Femur (tissue), 1 donor: ENCODE measurements at places on chromosomes 11 and 22.

- no peak for DNase-seq
Measured at GRCh38 chr22:16965083-16965482, 42.9 kb downstream of the GAB4 start.

- no peak for DNase-seq
Measured at GRCh38 chr11:128532572-128533091, 54.7 kb downstream of the ETS1 start.

DNA sequence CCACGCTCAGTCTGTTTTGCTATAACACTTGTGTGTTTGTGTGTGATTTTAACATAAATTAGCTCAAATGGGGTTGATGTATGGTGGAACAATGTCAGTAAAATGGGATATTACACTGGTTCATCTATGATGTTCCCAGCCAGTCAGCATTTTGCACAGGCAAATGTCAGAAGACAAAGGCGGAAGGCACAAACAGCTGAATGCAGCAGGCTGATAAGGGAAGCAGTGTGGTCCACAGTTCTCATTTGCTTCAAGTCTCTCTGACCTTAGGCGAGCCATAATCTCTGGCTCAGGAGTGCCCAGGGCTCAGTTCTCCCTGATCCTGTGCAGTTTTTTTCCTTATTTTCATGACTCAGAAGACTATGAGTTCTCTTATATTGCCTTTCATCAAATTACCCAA, 102.7 kb downstream of the FAR1 start:
- DNase-seq, result no peak

DNA sequence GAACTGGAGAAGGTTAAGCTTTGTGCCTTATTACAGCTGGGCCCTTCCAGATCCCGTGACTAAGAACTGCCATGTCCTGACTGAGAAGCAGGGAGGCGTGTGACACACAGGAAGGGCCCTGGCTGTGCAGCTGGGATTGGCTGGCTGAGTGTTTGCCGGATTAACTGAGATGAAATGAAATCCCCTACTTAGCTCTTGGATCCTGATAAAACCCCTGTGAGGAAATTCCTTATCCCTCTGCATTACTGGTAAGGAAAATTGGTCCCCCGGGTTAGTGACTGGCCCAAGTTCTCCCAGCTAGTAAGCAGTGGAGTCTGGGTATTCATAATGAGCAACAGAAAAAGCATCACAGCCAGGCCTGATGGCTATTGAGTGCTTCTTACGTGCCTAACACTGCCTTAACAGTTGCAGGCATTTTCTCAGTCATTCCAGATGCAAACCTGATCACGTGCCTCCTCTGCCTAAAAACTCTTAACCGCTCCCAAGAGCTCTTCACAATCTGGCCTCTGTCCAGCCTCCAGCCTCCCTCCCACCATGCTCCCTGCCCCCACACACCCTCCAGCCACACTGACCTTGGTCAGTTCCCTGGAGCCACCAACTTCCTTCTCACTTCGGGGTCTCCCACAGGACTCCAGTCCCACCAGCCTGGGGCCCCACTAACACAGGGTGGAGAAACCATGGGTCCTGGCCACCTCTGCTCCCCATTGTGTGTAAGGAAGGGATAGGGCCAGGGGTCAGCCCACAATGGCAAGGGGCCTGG, 37.8 kb downstream of the ARRB1 start:
- DNase-seq, result peak; percentile 57

DNA sequence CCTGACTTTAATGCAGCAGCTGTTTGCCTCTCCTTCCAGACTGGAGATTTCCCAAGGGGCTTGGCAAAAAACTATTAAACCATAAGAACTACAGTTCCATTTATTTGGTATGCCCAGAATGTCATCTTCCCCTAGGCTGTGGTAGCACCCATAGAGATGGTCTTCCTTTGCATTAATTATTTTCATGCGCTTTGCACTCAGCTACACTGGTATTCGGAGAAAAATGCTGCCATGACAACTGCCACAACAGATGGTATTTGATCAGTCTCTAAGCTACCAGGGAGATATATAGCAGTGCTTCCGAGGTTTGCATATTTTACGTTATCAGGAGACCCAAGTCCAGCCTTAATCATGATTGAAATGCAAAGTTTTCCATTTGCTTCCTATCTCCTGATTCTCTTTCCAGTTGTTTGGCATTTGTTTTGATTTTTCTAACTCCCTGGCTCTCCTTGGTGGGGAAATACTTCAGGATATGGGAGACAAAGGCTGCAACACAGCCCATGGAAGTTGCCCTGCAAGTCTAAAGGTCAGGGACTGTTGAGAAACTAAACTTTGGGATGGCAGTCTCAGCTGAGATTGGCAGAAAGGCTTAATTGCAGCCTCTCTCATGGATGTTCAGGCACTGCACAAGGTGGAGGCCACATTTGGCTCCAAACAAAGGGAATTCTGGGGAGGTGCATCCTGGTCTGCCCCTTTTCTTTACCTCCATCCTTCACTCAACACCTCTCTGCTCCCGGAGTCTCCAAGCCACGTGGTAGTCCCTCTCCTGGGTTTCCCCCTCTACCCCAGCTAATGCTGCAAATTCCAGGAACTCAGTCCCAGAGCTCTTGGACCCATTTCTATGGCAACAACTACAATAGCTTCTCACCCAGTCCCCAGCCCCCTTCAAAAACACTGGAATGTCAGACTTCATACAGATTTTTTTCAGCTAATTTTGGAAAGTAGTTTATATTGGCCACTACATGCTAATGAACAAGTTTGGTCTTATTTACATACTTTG, 151.8 kb downstream of the NAV2 start:
- no peak for DNase-seq

- DNase-seq, result no peak
Measured at GRCh38 chr11:19929655-19930054, 217.0 kb downstream of the NAV2 start.

GRCh38 chr22:40041366-40042137, 46.8 kb downstream of the FAM83F start:
- DNase-seq, result no peak

DNA sequence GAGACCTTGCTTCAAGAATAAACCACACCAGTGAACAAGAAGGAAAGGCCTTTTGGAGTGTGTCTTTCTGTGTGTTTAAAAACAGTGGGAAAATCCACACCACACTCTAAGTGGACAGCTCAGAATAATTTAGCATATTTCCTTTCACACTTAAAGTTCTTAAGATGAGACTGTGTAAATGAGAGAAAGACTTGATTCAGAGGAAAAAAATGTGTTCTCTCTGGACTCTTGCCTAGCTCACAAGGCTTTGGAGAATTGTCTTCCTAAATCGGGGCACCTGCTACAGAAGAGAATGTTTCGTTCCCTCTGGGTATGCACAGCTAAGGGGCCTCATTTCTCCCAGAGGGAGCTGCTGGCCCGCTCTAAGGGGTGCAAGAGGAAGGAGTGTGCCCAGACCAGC, 28.4 kb upstream of the CRTAM start:
- no peak for DNase-seq

DNA sequence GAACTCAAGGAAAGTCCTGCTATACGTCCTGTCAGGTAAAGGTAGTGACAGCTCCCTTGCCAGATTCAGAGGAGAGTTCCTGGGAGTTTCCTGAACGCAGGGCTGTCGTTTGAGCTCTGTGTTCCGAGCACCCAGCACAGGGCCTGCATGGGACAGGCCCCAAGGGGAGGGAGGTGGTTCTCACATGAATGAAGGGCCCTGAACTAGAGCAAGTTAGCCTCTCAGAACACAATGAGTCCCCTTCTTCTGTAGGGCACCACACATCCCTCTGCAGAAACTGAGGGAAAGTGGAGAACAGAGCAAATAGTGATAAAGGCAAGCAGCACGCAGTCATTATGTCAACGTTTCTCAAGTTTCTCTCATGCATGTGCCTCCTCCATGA, 35.3 kb downstream of the NEU3 start:
- DNase-seq, result no peak

DNA sequence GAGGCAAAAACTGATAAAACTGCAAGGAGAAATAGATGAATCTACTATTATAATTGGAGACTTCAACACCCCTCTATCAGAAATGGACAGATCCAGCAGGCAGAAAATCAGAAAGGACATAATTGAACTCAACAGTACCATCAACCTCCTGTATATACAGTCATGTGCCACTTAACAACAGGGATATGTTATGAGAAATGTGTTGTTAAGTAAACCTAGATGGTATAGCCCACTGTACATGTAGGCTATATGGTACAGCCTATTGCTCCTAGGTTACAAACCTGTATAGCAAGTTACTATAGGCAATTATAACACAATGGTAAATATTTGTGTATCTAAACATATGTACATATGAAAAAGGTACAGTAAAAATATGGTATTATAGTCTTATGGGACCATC, 66.8 kb upstream of the PHF21A start:
- no peak for DNase-seq

DNA sequence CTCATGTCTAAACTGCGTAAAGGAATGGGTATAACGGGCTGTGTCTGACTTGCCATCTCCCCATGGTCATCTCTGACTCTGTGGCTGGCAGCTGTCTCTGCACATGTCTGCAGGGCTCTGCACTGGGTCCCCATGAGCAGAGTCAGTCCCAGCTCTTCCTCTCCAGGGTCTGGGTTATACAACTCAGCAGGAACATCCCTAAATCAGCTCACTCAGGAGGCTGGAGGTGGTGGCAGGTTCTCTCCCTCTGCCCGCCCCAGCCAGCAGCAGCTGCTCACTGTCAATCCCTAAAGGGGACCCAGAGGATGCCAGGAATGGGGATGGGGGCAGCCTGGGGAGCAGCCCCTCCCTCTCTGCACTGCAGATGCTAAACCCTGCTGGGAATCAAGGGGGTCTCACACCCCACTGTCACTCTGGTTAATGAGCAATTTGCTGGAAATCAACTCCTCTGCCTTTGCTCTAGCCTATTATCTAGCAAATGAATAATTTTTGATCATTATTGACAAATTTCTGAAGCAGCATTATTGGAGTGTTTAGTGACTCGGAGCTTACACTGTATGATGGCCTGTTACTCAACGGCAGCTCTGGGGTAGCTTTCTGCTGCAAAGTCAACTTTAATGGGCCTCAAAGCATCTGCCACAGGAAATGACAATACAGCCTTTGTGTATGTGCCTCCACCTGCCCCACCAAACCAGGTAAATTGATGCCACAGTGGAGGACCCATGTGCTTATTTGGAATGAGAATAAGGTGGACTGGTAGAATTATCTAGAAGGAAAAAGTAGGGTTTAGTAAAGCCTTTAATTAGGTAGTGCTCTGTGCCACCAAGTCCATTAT, 55.7 kb upstream of the SHANK2 start:
- peak; percentile 7 for DNase-seq

GRCh38 chr11:4921796-4922195, 2.3 kb downstream of the OR51G1 start:
- DNase-seq, result no peak

GRCh38 chr22:49394116-49394785, 433.4 kb downstream of the BRD1 start:
- DNase-seq, result no peak

GRCh38 chr11:99464985-99465384, 444.2 kb downstream of the CNTN5 start:
- DNase-seq, result no peak

- DNase-seq, result no peak
Measured at GRCh38 chr11:44901120-44901633, 49.5 kb downstream of the TP53I11 start.

DNA sequence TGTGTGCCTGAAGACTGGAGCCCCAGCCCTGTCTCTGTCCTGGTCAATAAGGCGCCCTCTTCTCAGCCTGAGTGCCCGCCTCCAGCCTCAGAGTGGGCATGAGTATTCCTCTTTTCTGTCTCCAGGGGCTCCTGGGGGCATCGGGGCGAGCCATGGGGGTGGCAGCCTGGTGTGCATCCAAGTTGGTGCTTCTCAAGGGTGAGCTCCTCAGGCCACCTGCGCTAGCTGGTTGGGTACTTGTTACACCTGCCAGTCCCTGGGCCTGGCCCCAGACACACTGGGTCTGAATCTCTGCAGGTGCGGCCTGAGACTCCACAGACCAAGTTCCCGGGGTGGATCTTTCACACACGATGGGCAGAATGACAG, 168.6 kb upstream of the B3GAT1 start:
- DNase-seq, result no peak

DNA sequence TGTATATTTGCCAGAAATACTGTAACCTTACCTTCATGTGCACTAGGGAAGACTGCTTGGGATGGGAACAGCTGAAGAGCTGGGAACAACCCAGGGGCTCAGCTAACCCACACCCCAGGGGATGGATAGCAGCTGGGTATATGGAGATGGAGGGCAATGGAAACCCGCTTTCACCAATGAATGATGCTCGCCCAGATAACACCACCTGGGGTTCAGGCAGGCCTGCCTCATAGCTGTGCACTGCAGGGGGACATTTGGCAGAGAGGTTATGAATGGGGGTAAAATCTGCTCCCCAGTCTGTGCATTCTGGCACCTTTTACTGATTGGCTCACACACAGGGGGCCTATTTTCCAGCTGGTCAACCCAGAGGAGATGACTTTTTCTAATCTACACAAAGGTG, 170.7 kb downstream of the CHST1 start:
- DNase-seq, result no peak

- no peak for DNase-seq
Measured at GRCh38 chr11:120403966-120404365, 67.8 kb downstream of the ARHGEF12 start.

GRCh38 chr22:37088750-37089408, 20.6 kb downstream of the TMPRSS6 start:
- DNase-seq, result no peak

- no peak for DNase-seq
Measured at GRCh38 chr11:74412321-74412720, 14.1 kb upstream of the PGM2L1 start.

- DNase-seq, result peak; percentile 7
Measured at GRCh38 chr11:70466154-70466553, 67.8 kb downstream of the CTTN start.

DNA sequence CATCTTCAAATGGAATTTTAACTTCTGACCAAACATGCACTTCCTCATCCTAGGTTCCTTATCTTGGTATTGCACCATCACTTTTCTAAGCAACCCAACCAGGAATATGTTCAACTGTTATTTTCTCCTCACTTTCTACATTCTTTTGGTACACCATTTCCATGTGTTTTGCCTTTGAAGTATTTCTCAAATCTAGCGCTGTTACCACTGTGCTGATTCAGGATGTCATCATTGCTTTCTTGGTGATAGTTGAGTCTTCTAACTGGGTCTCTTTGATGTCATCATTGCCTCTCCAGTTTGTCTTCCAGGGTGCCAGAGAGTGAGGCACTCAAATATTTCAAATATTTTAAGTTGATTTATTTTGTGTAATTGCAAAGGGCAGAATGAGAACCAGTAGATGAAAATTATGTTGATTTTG, 47.5 kb downstream of the HORMAD2 start:
- DNase-seq, result no peak

DNA sequence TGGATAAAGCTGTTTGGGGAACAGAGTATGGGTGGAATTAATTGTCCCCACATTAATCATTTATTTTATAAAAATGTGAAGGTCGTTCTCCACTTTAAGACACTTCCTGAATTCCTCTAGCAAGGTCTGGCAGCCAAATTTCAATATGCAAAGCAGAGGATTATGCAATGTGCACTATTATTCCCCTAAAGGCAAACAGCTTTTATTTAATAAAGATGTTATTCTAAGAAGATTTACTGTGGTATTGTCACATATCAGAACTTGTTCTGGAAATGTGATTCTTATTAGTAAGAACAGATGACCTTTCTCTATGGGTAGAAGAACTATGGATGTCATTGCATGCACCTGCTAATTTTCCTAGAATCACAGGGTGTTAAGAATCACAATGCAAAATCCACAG, 1128.8 kb upstream of the CCDC90B start:
- DNase-seq, result no peak

GRCh38 chr11:67290801-67291200, 1.7 kb downstream of the ANKRD13D start:
- DNase-seq, result peak; percentile 71

GRCh38 chr22:46753360-46753759, 9.1 kb upstream of the TBC1D22A start:
- DNase-seq, result no peak
